Small intestine (tissue), 16 donors: ENCODE measurements at places on chromosomes 7 and 10.

DNA sequence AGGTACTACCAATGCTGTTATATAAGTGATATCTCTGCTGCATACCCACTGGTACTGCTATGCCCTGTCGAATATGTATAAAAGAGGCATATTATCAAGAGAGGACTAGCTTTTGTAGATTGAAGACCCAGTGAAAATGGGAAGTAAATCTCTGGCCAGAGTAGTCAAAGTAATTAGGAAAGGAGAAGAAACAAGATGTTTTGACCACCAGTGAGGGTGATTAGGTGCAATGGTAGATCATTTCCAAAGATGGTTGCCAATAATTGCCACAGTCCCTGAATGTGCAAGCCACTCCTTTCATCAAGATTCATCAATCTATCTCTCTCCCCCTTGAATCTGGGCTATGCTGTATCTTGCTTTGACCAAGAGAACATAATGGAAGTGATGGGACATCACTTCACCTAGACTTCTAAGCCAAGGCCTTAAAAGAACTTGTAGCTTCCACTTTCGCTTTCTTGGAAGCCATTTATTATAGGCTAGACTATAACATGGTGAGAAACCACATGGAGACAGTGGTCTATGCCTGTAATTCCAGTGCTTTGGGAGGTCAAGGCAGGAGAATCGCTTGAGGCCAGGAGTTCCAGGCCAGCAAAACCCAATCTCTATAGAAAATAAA lies 52.6 kb upstream of the ST8SIA6 start:
- DNase-seq = no peak

- no peak for DNase-seq
Measured at GRCh38 chr10:60806921-60807320, 28.6 kb downstream of the CDK1 start.

GRCh38 chr7:151115121-151115835 lies 29.0 kb downstream of the AGAP3 start:
- DNase-seq = peak; percentile 27

- DNase-seq = no peak
Measured at GRCh38 chr10:17744341-17744861, 7.6 kb upstream of the TMEM236 start.

DNA sequence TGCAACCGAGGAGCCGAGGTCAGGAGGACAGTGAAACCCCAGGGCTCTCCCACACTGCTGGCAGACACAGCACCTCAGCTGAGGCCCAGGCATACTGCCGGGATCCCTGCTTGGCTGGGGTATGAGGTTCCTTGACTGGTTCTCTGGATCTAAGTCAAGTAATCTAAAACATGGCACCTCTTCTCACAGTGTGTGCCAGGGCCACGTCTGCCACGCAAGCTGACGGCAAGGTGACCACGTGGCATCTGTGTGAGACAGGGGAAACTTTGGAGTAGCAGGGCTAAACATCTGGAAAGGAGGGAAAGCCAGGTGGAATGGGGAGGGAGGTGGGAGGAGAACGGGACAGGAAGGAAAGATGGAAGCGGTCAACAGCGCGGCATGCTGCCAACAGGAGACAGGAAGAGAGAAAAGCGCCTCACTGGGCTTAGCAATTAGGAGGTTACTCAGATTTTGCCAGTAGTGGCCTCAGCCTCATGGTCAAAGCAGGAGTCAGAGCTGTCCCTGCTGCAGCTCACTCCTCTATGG lies 103.7 kb downstream of the CXCL12 start:
- DNase-seq = no peak

GRCh38 chr7:130971297-130971696 lies 237.3 kb upstream of the KLF14 start:
- DNase-seq = no peak

GRCh38 chr10:43386981-43387677 lies 15.7 kb downstream of the FXYD4 start:
- no peak for DNase-seq

- no peak for DNase-seq
Measured at GRCh38 chr10:84098667-84099066, 40.6 kb upstream of the GHITM start.

GRCh38 chr7:17584822-17585221 lies 286.4 kb downstream of the AHR start:
- DNase-seq = no peak

DNA sequence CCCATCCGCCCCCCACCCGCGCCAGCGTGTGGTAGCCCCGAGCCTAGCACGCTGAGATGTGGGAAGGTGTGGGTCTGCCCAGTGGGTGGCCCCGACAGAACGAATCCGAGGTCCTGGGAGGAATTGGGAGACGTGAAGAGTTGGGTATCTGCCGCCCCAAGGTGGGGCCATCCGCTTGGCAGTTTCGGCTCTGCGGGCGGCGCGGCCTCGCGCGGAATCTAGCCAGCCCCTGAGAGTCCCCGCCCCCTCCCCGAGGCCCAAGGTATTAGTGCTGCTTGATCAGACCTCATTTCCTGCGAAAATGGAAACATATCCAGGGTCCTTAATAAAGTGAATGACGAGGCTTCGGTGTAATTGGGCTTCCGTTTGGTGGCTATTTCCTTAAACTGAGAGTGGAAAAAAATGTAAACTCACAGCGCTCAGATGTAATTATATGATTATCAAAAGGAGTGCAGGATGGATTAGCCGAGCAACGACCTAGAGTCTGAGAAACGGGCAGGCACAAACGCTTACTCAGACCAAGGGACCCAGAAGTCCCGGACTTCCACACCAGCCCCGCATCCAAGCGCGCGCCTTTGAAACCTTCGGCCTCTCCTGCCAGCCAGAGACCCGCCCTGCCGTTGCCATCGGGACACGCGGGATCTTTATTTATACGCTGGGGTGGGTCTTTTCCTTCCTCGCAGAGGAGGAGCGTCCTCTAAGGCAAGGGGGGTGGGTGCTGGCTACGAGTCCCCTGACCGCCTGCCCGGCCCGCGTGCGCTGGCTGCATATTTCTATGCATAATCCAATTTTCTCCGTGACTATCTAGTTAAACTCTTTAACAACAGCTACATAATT lies 12.8 kb downstream of the LBX1 start:
- DNase-seq = no peak

- no peak for DNase-seq
Measured at GRCh38 chr7:111138586-111138985, 47.7 kb downstream of the LRRN3 start.

GRCh38 chr7:92289321-92289720 lies 43.5 kb downstream of the ANKIB1 start:
- no peak for DNase-seq
